ENCODE measurements at places on chromosomes 2 and 18.

DNA sequence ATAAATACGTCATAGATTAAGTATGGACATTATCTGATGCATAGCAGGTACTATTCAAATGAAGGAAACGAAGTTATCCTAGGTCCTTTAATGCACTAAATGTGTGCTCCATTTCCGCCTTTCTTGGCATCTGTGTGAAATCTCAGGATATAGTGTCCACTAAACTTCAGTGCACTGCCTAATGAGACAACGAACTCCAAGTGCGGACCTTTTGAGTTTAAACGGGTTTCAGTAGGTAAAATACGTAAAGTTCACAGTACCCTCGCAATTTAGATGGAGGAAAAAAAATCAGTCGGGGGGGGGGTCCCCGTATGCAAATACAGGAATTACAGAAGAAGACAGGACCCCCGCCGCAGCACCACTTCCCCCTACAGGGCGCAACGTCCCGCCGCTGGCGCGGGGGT is 729 bp upstream of the REL start:
- no peak for DNase-seq

GRCh38 chr2:3280683-3281520 is 96.7 kb downstream of the EIPR1 start:
- no peak for DNase-seq

- no peak for DNase-seq
These were observed 27.2 kb downstream of the STEAP3 start for GRCh38 chr2:119250718-119251290.

DNA sequence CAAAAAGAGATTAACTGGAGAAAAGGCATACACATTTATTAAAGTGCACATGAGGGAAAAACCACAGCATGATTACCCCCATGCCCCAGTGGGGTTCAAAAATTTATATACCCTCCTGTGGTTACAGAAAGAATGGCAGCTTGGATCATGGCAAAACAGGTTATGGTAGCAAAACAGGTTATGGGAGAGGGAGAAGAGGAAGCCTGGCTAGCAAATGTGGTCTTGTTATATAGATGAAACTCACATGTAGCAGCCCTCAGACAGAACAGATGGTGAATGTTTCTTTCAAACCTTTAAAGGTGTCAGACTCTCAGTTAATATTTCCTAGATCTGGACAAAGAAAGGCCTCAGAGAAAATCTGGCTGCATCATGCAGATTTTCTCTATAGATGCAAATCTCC is 178.2 kb upstream of the ZC3H15 start:
- no peak for DNase-seq

DNA sequence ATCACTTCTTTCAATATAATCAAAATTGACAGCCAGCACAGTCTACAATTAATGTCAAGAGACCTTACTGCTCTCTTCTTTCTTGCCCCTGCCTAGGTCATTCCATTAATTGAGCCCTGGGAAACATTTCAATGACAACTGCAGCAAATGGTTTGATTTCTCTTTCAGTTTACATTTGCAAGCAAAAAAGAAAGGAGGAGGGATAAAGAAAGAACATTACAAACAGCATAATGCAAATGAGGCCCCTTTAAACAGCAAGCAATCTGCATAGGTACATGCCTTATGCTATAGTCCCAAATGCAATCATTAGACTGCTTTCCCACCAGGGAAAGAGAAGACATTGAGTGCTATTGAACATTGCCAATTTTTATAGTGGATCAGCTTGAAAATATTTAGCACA is 655.0 kb upstream of the CDH2 start:
- no peak for DNase-seq

DNA sequence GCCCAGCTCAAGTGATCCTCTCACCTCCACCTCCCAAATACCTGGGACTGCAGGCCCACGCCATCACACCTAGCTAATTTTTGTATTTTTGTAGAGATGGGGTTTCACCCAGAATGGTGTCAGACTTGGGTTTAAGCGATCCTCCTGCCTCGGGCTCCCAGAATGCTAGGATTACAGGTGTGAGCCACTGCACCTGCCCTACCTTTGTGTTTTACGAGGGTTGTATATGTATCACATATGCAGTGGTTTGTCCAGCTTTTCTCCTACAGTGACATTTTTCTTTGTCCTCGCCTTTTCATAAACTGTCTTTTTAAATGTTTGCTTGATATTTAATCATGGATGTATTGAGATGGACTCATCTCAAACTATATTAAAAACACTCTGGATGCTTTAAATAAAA is 38.5 kb downstream of the AGAP1 start:
- no peak for DNase-seq

GRCh38 chr2:150620416-150620815 is 132.9 kb upstream of the RND3 start:
- no peak for DNase-seq

GRCh38 chr2:157459486-157459885 is 15.6 kb upstream of the CYTIP start:
- DNase-seq = no peak

DNA sequence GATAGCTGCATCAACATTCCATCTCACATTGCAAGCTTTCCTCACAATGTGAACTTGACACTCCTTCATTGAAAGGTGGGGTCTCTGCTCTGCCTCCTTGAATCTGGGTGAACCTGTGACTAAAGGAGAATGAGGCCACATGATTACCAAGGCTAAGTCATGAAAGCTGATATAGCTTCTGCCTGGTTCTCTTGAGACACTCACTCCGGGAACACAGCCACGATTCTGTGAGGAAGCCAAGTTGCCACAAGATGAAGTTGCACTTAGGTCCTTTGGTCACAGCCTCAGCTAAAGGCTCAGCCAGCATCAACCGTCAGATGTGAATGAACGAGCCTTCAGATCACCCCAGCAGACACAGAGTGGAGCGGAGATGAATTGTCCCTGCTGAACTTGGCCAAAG is 94.7 kb upstream of the FAM136A start:
- no peak for DNase-seq

- DNase-seq = no peak
These were observed 2.7 kb downstream of the KLHL14 start for GRCh38 chr18:32770054-32770665.

GRCh38 chr2:59353306-59353921 is 1112.3 kb upstream of the FANCL start:
- DNase-seq = no peak

DNA sequence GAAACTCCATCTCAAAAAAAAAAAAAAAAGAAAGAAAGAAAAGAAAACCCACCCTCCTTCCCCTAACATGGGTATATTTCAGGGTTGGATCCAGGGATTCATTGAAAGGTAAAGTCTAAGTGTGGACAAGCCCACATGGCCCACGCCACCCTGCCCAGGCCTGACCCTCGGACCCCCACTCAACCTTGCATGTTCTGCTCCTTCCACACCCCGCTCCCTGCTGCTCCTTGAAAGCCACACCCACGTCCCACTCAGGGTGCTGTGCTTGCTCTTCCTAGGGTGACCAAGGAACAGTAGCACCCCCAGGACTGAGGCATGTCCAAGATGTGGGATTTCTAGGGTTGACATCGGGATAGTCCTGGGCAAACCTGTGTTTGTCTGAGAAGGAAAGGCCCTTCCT is 172.7 kb upstream of the MYCN start:
- DNase-seq = no peak

GRCh38 chr18:76496194-76496890 is 1.3 kb upstream of the ZNF516 start:
- DNase-seq = no peak

DNA sequence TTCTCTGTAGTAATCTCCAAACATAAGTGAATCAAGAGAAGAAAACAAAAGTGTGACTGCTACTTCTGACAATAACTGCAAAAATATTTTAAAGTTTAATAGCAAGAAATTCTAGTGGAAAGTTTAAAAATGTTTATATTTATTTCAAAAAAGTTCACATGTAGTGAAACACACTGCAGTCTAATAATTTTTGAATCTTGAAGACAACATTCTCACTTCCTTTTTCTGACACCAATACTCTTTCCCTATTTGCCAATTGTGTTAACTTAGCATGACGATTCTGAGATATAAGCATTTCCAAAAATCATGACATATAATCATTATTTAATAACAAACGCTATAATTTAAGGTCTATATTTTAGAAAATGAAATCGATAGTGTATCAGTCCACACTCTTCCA is 429.1 kb upstream of the PKDCC start:
- no peak for DNase-seq

GRCh38 chr2:95709831-95710230 is 118.0 kb downstream of the TRIM43 start:
- DNase-seq = no peak

DNA sequence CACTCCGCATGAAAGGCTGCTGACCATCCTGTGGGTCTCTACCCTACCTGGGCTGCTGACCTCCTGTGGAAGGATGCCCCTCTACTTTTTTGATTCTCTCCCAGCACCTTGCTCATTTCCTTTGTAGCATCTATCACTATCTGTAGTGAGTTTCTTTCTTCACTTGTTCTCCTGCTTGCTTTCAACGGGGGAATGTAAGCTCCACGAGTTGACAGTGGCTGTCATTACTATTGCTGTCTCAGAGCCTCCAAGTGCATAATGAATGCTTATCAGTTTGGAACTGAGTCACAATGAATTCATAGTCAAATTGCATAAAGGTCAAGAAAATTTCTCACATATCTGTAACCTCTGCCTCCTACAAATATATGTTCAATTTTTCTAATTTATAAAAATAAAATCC is 477.7 kb downstream of the PLCL1 start:
- DNase-seq = no peak

GRCh38 chr2:236855176-236855865 is 230.4 kb upstream of the COPS8 start:
- DNase-seq = no peak

DNA sequence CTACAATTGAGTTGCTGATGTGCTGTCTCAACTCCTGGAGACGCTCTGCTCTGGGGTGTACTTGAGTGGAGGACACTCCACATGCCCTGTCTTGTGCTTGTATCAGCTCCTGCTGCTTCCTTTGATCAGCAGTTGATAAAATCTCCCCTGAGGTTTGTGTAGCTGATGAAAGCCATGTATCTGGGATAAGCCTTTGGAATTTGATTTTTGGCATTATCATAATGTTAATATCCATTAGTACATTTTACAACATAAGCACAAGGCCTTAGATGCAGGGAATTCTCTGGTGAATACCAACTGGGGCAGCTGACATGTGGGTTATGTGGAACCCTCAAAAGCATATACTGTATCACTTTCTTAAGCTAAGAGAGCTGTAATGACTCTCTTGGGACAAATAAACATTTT is 222.7 kb upstream of the ITGA4 start:
- no peak for DNase-seq

DNA sequence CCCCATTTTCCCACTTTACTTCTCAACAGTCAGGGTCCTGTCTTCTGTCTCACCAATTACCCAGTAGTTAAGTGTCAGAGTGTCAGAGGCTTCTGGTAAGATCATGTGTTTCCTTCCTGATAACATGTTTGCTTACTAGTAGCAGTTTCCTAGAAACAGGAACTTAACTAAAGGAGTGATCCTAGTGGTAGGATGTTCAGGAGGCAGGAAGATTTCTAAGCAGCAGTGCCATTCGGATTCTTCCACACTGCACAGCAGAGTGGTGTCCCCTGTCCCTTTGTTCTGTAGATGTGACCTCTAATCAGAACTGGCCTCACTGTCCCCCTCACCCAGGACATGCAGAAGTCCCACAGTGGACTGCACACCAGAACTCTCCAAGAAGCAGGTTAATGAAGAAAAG is 221.8 kb upstream of the OSR1 start:
- DNase-seq = no peak

- DNase-seq = no peak
These were observed 3.0 kb upstream of the TACR1 start for GRCh38 chr2:75202359-75202758.

- no peak for DNase-seq
These were observed 70.3 kb downstream of the ANTXR1 start for GRCh38 chr2:69083235-69083748.

- no peak for DNase-seq
These were observed 3.8 kb upstream of the CDKL4 start for GRCh38 chr2:39247512-39248043.

- no peak for DNase-seq
These were observed 90.4 kb downstream of the PTRHD1 start for GRCh38 chr2:24702800-24703199.

GRCh38 chr18:37470986-37471385 is 94.6 kb downstream of the CELF4 start:
- DNase-seq = no peak

- DNase-seq = no peak
These were observed 10.3 kb upstream of the KYNU start for GRCh38 chr2:142867136-142867535.

DNA sequence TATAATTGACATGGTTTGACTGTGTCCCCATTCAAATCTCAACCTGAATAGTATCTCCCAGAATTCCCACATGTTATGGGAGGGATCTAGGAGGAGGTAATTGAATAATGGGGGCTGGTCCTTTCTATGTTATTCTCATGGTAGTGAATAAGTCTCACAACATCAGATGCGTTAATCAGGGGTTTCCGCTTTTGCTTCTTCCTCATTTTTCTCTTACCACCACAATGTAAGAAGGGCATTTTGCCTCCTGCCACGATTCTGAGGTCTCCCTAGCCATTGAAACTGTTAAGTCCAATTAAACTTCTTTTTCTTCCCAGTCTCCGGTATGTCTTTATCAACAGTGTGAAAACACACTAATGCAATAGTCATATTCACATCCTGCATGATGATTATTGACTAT is 1073.3 kb upstream of the CDH2 start:
- DNase-seq = no peak

DNA sequence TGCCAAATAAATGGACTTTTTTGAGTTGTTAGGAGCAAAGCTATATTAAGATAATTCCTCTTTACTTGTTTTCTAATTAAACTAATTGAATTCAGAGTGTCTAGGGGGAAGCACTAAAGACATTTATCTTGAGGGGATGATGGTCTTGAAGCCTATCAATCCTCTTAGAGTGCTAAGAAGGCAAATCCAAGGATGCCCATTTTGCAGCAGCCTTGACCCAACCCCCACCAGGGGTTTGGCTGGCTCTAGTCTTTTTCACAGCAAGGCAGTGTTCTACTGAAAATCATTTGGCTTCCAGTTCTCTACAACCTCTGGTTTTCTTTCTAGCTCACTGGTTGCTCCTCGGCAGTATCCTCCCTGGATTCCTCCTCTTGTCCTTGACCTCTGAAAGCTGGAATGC is 6.5 kb upstream of the RAX start:
- no peak for DNase-seq

DNA sequence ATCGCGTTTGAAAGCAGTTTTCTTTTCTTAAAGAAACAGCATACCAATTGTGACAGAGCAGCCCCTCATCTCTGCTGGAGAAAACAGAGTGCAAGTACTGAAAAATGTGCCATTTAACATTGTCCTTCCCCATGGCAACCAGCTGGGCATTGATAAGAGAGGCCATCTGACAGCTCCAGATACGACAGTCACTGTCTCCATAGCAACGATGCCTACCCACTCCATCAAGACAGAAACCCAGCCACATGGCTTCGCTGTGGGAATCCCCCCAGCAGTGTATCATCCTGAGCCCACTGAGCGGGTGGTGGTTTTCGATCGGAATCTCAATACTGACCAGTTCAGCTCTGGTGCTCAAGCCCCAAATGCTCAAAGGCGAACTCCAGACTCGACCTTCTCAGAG is 9.5 kb downstream of the GRHL1 start:
- DNase-seq = no peak
